Mesenteric fat pad (tissue), 1 donor: ENCODE measurements at places on chromosomes 1 and 21. TPM values are rescaled to one million over a fixed set of nuclear protein-coding genes. Genes with fewer than 3 reads are reported as not detected.

Gene LCE1E
- not detected for total RNA-seq

DNA sequence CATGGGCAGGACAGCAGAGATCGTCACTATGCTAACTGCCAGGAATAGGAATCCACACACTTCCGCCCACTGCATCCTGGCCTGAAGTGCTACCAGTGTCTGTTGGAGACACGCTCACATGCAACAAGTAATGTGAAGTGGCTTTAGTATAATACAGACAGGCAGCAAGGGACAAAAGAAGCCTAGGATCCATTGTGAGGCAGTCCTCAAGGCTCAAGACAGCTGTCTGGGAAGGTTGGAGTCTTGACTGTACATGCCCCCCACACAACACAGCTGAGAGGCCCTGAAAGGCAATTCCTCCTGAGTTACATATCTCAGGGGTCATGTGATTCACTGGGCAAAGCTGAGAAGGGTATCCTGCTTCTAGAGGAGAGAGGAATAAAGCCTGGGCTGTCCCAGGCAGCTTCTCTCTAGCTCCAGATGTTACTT is 39.9 kb upstream of the CD1D start:
- DNase-seq = no peak

DNA sequence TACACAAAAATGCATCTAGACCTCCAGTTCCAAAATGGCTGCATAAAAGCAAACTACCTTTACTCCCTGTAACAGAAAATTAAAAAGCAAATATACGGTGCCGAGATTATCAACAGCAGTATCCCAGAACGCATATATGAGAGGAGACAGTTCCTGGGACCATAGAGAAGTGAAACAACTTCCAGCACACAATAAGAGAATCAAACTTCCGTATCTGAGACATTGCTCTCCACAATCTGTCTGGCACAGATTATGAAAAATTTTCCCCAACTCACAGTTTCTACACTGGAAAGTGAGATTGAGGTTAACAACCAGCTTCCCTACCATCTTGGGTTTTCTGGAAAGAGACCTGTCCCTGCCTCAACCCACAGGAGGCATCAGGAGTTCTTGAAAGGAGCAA is 47.2 kb upstream of the ST6GALNAC3 start:
- DNase-seq = no peak

DNA sequence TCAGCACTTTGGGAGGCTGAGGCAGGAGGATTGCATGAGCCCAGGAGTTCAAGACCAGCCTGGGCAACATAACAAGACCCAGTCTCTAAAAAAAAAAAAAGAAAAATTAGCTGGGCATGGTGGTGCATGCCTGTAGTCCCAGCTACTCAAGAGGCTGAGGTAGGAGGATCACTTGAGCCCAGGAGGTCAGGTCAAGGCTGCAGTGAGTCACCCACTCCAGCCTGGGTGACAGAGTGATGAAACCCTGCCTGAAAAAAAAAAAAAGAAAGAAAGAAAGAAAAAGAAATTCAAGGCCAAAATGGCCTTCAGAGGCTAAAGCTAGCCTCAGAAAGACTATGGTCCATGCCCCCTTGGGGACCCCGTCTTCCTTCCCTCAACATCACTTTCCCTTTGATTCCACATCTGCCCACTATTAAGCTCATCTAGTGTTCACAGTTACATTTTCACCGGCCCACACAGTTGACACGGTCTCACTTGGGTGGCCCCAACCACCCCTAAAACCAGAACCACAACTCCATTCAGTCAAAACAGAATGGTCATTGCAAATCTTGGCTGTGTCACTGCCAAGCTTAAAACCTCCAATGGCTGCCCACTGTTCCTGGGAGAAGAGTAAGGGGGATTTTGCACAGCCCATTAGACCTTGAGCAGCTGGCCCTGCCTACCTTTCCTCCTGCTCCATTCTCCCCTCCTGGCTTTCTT is 2.1 kb upstream of the CAPN8 start:
- DNase-seq = no peak

GRCh38 chr1:156464825-156465452 is 35.6 kb downstream of the MEF2D start:
- DNase-seq = no peak

GRCh38 chr1:178418284-178418955 is 78.3 kb downstream of the CLEC20A start:
- no peak for DNase-seq

DNA sequence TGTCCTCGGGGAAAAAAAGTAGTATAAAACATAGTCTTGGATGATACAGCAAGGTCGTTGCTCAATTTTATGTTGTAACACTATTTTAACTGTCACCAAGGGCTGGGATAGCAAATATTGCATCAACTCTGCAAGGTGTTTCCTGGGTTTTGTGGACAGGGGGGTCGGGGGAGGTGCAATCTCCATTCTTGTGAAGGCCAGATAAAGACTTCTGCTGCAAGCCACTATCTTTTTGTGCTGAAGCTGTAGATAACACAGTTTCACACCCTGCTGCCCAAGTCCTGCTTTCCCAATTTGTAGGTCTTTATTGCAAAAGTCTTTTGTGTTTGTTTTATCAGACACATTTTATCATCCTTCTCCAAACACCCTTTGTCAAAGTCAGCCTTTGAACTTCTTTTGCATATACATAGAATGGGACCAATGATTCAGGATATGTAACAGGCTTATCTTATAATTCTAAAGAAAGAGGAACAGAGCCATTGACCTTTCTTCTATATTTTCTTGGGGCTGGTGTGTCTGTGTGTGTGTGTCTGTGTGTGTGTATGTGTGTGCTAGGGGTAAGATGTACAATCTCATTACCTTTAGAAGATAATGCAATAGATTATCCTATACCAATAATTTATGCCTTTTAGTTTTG is 140.6 kb downstream of the RUNX1 start:
- DNase-seq = no peak

DNA sequence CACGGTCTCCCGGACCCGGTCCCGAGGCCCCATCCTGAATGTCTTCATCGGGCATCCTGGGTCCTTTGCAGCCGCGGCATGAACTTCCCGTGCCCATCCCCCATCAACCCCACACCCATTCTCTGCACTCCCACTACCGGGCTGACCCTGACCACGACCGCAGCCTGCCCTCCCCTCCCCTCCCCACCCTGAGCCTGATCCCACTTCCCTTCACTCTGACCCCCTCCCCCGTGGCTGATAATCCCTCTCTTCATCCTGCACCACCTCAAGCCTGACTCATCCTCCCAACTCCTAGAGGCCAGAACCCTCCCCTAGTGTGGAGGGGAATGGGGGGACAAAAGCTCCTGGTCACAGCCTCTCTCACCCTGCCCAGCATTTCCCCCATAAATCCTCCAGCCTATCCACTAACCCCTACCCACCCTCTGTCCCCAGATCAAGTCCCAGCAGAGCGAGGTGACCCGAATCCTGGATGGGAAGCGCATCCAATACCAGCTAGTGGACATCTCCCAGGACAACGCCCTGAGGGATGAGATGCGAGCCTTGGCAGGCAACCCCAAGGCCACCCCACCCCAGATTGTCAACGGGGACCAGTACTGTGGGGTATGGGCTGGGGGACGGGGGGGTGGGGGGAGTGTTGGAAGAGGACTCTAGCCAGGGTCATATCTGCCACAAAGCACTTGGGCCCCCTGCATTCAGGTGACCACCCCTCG is 602 bp downstream of the SH3BGRL3 start:
- DNase-seq = no peak

DNA sequence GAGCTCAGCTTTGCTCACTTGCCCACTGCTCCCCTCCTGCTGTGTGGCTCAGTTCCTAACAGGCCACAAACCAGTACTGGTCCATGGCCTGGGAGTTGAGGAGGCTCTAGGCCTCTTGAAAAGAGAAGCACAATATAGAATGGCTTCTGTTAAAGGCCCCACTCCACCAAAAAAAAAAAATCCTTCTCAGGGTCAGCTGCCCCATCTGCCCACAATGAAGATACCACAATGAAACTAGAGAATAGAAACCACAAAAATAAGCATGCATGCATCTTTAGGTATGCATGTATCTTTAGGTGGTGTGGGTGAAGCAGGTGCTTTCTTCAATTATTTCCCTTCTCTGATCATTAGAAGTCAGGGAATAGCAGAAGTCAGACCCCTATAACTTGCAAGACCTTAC is 620.4 kb upstream of the BEND5 start:
- DNase-seq = no peak

- DNase-seq = peak; percentile 65
These were observed 20.7 kb downstream of the SH3BP5L start for GRCh38 chr1:248804771-248805681.

GRCh38 chr1:153945131-153945794 is 1.3 kb downstream of the DENND4B start:
- DNase-seq = no peak

GRCh38 chr1:113103048-113103447 is 30.1 kb downstream of the LRIG2 start:
- no peak for DNase-seq

DNA sequence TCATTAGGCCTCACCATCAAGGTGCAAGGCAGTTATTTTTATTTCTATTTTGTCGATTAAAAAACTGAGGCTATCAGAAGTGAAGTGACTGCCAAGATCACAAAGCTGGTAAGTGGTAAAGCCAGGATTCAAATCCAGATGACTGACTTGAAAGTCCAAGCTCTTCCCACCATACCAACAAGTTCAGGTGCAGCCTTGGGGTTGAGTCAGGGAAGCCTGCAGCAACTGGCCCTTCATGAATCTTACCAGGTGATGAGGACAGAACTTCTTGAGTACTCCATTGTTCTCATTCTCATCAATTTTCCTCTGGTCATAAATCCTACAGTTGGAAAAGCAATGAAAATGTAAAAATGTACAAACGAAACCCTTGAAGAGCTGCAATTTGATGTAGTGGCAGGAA is 20.2 kb downstream of the PEA15 start:
- DNase-seq = no peak

DNA sequence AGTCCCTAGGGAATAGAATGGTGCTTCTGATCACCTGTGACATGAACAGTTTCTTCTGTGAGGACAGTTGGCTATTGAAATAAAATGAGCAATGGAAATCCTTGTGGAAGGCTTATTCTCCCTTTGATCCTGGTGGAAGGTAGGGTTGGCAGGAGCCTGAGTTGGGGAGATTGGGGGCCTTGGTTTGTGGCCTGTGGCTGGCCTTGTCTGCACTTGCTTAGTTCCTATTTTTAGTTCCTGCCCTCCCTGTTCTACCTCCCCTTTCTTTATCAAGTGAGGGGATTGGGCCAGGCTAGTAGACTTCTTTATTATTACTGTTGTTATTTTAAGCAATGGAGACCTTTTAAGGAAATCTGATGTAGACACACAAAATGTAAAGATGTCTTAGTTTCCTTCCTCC is 8.2 kb downstream of the DMRTB1 start:
- peak; percentile 60 for DNase-seq

- DNase-seq = no peak
These were observed 25.7 kb upstream of the HYI start for GRCh38 chr1:43479414-43479813.

Gene ITGB2
- total RNA-seq = 131 TPM

DNA sequence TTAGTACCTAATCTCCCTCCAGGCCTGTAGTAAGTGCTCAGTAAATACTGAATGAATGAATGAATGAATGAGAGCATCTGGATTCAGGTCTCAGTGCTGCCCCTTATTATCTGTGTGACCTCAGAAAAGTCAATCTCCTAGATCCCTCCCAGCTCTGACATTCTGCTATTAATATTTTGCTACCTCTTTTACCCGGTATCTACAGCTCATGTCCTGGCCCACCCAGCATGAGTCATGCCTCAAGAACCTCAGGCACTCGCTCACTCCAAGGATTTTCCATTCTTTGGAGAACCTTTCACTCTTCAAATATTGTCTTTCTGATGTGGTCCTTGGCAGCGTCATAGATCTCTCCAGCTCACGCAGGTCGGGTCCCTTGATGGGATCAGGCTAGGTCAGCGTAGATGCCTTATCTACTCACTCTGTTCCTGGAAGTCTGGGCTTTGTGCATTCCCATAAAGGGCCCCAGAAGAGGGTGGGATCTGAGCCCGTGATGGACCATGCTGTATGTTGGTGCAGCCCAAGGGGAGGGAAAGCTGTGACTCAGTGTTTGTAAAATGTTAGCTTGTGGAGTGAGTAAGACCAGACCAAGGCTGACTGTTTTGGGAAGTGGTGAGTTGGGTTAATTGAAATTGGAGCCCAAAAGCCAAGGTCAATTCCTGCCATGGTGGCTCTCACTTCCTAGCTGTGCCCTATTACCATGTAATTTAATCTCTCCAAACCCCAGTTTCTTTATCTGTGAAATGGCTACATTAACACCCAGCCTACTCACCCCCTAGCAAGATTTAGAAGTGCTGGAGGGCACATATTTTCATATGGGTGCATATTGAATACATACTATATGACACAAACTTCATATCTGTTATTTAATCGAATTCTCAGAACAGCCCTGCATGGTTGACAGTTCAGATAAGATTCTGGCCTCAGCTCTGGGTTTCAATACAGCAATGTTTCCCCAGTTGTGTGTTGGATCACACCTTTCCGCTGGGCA is 214.1 kb upstream of the USP24 start:
- DNase-seq = no peak

DNA sequence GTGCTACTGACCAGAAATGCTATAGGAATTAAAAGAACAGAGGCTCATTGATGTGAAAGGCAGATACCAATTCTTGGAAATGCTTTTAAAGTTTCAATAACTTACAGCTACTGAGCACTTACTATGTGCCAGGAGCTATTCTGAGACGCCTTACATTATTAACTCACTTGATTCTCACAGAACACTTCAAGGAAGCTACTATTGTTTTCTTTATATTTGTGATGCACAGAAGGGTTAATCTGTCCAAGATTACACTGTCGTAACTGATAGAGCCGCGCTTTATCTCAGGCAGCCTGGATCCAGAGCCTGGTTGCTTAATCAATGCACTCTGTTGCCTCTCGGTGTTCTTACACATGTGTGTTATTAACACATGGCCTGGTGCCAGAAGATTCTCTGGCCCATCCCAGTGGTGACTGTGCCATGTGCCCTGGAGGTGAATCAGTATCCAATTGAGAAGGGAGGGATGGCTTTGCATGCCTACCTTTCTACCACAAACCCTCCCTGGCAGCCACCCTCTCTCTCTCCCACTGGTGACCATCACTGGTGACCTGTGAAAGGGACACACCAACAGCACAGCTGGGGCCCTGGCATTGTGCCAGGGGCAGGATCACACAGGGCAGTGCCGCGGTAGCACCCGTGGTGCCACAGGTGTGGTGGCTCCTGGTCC is 8.8 kb downstream of the FMO1 start:
- DNase-seq = no peak

- DNase-seq = no peak
These were observed 6.5 kb downstream of the S100A9 start for GRCh38 chr1:153364156-153364555.

Gene SGIP1
- total RNA-seq = 4.2 TPM

- DNase-seq = no peak
These were observed 11.3 kb upstream of the SEC16B start for GRCh38 chr1:177981200-177981599.
